Right renal pelvis (tissue), 4 donors: ENCODE measurements at places on chromosomes 16 and 17.

DNA sequence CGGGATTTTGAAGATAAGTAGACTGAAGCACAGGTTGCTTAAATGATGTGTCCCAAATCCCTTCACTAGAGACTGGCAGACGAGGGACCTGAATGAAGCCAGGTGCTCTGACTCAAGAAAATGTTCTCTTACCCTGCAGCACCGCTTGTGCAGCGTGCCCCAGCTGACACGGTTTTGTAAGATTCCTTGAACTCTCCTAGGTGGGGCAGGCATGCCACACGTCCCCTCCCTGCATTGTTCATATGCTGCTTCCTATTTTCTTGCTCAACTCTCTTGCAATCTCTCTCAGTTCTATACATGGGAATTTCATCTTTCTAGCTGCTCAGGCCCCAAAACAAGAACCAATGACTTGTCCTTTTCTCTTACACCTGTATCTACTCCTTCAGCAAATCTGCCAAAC, 22.1 kb upstream of the HNF1B start:
- DNase-seq, result no peak

GRCh38 chr17:45341533-45342158, 24.8 kb upstream of the MAP3K14 start:
- DNase-seq, result no peak

DNA sequence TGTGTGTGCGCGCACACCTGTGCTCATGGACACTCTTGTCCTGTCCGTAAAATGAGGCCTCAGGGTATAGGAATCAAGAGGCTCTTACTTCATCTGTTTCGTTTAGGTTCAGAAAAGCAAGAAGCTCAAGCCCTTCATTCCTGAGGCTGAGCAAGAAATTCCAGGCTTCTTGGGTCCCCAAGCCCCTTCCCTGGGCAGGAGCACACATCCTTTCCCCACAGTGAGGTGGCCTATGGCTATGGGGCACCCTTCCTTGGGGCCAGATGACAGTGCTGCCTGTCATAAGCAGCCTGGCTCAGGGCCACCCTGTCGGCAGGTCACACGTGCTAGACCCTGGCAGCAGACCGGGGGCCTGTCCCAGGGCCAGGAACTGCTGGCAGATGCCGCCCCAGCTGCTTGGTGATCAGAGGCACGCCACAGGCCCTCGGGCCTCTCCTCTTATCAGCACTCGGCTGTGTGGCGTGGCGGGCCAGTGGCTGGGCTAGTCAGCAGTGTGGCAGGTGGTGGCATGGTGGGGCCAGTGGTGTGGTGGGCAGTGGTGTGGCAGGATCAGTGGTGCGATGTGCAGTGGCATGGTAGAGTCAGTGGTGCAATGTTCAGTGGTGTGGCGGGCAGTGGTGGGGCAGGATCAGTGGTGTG, 50.2 kb downstream of the NKD1 start:
- no peak for DNase-seq

DNA sequence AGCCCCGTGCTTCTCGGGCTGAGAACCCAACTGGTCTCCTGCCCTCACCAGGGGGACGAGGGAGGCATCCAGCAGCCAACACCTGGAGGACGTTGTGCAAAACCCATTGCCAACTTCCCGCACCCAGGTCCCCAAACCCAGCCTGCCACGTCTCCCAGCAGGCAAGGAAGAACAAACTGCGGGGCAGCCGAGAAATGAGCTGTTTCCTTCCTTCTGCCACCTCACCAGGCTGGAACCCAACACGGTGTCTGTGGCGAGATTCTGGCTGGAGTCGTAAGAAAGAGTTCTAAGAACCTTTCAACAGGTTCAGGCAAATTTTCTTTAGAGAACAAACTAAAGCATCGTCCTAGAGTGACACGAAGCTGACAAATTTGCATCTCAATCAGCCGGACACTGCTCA, 3.6 kb downstream of the SLC43A2 start:
- DNase-seq, result no peak

GRCh38 chr17:29560316-29560715, 6.5 kb downstream of the ABHD15 start:
- no peak for DNase-seq

DNA sequence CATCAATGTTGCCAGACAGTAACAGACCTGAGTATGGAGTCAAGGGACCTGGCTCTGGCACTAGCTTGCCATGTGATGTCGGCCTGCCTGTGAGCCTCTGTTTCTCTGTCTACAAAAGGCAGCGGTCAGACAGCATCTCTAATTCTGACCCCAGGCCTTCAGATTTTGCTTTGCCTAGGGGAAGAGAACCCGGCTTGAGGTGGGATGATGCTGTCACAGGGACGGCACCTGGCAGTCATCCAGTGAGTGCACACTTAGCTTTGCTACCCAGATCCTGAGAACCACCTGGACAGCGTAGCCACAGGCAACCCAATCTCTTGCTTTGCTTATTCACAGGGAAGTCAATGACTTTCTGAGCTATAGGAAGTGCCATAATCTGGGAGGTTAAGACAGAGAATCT, 135.2 kb upstream of the SALL1 start:
- no peak for DNase-seq

DNA sequence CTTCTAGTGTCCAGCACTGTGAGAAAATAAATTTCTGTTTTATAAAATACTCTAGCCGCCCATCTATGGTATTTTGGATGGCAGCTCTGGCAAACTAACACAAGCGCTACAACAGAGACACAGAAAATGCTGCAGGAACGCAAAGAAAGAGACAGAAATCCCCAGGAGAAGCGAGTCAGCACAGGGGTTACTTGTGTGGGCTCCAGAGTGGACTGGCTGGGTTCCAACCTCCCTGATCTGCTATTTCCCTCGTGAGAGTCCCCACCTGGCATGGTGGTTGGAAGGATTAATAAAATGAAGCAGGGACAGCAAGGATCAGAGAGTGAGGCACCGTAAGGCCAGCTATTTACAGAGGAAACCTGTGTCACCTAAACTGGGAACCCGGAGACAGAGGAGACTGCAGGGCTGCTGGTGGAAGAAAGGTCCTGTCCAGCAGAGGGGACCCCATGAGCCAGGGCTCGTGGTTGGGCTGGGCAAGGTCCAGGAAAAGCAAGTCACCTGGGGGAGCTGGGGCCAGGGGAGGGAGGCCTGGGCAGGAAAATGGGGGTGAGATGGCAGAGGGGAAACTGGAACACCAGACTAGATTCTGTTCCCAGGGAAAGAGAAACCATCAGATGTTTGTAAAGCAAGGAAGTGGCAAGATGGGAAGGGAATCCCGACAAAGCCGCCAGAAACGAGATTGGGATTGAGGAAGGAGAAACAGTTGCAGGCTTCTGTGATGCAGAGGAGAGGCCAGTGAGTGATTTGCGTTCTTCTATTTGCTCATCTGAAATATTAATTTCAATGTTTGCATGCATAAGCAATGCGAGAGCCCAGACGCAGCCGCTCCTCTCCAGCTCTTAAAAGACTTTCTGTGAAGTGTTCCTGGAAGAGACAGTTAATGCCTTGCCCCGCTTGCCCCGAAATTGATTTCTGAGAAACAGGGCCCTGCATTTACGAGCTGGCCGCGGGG, 63.0 kb upstream of the TEKT3 start:
- DNase-seq, result no peak

DNA sequence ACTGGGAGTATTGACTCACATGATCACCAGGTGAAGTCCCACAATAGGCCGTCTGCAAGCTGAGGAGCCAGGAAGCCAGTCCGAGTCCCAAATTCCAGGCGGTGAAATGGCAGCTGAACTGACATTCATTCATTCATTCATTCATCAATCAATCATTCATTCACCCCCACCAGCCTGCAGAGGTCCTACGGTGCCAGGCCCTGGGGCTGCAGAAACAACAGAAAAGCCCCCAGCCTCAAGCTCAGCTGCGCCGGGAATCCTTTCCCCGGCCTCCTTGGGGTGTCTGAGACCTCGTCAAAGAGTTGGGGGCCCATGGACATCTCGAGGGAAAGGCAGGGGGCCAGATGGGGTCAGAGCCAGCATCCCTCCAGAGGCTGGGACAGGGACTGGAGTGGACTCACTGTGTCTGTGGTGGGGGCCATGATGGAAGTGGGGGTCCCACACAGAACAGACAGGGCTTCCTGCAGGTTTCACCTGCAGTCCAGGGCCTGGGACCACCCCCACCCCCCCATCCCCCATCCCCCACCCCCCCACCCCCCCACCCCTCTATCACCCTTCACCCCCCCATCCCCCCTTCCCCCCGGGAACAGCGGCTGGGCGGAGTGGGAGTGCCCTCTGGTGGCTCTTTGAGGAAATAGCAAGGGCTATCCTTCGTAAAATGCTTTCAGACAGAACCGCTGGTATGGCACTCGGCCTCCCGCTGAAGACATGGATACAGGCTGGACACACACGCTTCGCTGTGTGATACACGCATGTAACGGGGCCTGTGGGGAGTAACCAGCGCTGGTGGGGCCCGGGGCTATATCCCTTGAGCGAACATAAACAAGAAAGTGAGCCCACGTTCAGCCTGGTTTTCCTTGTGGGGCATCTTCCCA, 8.5 kb upstream of the ZC3H18 start:
- no peak for DNase-seq

DNA sequence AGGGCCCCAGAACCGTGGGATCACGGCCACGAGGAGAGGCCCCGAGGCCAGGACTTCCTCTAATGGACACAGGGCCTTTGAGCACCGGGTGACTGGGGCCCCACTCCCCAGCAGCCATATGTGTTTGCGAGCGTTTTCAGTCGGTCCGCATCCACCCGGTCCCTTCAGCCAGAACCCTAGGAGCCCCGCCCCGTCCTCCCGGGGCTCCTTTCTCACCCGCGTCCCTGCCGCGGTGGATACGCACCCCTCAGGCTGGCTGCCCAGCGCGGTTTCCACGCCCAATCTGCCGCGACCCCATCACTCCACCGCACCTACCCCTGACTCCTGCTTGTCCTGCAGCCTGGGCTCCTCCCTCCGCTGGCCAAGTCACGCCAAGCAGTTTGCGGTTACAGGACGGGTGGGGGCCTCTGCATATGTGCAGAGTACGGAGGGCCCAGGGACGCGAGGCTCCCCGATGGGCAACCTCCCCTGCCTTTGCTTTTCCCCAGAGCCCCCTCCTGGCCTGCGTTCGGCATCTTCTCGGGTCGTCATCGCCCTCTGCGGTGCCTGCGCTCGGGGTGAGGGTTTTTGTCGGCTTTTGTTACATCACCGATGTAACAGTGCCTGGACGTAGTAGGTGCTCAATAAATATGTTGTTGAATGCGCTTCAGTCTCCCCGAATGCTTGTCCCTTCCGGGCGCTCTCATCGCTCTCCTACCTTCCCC, 1.0 kb upstream of the TTYH2 start:
- DNase-seq, result no peak

GRCh38 chr17:72171703-72172667, 51.2 kb downstream of the SOX9 start:
- DNase-seq, result no peak

DNA sequence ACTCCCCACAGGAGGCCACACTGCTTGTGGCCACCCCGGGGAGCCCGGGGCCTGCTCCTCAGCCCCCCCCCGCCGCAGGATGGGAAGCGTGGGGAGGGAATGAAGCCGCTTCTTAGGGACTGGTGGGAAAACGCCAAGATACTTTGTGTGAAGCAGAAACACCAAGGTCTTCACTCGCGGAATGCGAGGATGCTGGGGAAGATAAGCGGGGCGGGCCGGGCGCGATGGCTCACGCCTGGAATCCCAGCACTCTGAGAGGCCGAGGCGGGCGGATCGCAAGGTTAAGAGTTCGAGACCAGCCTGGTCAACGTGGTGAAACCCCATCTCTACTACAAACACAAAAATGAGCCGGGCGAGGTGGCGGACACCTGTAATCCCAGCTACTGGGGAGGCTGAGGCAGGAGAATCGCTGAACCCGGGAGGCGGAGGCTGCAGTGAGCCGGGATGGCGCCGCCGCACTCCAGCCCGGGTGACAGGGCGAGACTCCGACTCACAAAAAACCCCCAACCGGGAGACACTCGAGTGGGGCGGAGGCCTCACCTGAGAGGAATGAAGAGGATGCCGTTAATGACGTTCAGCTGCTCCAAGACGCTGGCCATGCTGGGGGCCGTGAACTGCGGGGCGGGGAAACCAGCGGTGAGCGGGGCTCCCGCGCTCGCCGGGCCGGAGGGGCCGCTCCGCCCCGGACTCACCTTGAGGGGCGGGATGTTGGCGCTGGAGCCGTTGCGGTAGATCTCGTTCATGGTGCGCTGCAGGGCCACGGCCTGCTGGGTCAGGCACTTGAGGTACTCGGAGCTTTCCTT, 20.3 kb downstream of the CLUH start:
- DNase-seq, result no peak

DNA sequence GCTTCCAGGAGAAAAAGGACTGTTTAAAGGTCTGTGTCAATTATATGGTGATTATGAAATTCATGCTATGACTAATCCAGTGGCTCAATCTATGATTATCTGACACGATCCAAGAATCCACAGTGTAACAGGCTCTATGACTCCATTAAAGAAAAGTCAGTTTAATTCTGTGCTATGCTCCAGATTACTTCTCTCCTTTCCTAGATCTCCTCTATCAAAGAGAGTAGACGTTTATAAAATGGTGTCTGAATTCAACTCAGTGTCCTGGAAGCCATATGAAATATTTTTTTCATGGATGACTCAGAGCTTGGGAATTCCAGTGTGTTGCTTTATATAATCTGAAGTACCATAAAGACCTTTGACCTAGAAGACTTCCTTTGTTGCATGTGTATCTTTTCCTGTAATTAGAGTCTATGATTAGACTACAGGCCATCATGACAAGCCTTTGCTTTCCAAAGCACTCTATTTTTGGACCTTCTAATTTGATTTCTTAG, 27.0 kb upstream of the NF1 start:
- no peak for DNase-seq

GRCh38 chr17:61659437-61659836, 68.4 kb upstream of the NACA2 start:
- DNase-seq, result no peak

DNA sequence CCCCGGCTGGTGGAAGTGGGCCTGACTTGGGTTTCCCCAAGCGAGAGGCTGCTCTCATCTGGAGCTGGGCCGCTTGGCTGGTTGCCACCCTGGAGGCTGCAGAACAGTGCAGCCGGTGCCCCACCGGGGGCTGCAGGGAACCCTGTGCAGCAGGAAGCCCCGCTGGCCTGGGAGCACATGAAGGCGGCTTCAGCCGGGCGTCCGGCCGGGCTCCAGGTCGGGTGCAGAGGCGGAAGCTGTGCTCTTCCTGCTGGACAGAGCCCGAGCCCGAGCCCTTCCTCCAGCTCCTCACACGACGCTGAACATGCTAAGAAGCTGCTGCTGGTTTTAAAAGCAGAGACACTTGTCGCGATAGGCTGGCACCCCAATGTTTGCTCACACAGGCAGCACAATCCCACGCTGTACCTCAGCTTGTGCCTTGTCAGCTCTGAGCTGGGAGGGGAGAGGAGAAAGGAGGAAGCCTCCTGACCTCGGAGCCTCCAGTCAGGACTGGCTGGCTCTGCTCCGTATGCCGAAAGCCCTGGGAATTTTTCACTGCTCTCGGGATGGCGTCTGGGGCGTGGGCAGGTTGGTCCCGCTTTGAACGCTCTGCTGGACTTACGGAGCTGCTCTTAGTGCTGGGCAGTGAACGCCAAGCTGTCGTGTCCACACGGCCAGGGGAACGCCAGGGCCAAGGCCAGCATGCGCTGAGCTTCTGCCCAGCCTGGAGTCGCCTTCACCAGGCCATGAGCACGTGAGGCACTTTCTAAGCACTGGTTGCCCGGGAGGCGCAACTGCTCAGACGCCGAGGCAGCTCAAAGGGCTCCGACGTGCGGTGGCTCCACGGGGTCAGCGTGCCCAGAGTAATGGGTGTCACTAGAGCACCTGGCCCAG, 8.8 kb downstream of the CDK5R1 start:
- DNase-seq, result no peak

GRCh38 chr17:82388223-82388921, 16.8 kb downstream of the UTS2R start:
- DNase-seq, result no peak
